ENCODE measurements at places on chromosomes 3 and 15.

DNA sequence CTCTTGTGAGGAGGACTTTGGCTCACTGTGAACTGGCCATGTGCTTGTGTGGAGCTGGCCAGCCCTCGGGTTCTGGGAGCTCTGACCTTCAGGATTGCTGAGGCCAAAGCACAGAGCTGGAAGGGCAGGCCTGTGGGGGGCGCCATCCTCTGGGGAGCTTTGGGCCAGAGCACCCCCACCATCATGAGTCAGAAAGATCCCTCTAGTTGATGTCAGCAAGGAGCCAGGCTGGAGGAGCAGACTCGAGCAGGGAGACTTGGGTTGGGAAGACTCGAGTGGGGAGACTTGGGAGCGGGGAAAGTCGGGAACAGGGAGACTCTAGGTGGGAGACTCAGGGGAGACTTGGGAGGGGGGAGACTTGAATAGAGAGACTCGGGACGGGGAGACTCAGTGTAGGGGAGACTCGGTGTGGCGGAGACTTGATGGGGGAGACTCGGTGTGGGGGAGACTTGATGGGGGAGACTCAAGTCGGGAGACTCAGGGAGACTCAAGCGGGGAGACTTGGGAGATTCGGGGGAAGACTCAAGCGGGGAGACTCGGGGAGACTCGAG is 37.7 kb upstream of the PLXNA1 start:
- DNase-seq = no peak

DNA sequence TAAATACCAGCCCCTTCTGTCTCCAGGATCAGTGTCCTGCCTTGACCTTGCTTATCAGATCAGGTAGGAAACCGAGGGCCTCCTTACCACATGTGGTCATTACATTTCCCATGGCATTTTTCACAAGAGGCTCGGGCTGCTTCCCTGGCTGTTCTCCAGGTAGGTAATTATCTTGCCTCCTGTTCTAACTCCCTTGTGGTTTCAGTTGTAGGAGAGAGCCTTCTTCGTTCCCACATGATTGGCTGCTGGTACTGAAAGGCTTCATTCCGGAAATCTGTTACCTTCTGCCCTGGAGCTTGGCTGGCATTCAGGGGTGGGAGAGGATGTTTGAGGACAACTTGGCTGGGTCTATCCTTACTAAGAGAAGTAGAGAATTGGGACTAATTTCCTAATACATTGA is 46.8 kb upstream of the RORA start:
- DNase-seq = no peak

DNA sequence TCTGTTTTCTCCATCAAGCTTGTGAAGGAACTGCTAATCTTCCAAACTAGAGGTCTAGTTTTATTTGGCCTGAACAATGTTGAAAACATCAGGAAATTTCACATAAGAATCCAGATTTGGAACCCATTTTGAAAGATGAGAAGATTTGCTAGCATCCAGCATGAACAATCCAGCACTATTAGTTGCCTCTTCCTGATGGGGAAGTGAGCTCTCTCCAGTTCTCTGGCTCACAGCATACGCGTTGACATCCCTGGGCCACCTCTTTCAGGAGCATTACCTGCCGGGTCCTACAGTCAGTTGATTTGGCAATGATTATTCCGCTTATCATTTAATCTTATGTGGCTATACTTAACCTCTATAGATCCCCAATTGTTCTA is 10.9 kb downstream of the GPR87 start:
- DNase-seq = no peak

GRCh38 chr15:63595688-63596087 is 1.5 kb upstream of the FBXL22 start:
- peak; percentile 18 for DNase-seq

DNA sequence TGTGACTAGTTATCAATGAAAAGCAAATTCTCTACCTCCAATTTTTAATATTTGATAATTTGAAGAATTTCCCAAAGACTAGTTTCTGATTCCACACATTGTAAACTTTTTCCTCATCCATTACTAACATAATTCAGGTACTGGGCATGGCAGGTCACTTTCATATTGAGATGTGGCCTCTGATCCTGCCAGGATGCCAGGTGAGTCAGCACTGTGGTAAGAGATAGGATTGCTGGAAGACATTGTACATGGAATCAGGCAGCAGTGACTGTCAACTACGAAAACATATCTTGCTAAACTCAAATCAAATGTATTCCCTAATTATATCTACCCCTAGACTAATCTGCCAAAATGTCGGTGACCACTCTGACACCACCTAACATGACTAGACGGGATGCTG is 33.2 kb upstream of the POU1F1 start:
- DNase-seq = no peak

- DNase-seq = no peak
Measured at GRCh38 chr3:66693461-66694031, 192.7 kb upstream of the LRIG1 start.

GRCh38 chr15:81292523-81293001 is 31.4 kb downstream of the STARD5 start:
- DNase-seq = no peak

DNA sequence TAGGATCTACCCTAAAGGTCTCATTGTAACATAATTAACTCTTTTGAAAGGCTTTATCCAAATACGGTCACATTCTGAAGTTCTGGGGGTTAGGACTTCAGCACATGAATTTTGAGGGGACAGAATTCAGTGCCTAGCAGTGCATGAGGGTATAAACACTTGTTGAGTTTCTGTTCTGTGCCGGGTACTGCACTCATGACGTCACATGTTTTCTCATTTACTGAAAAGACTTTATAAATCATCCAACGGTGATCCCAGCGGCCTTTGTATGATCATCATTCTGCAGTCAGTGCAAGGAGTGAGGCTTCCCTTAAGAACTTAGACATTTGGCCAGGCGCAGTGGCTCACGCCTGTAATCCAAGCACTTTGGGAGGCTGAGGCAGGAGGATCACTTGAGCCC is 25.1 kb downstream of the SV2B start:
- no peak for DNase-seq
